Thymus (tissue), 14 donors: ENCODE measurements at places on chromosomes 5 and 9. TPM values are rescaled to one million over a fixed set of nuclear protein-coding genes. Genes with fewer than 3 reads are reported as not detected.

CFAP157 gene
- polyA plus RNA-seq, result 0.62 TPM

NTNG2 gene
- 1.7 TPM for polyA plus RNA-seq

TAF11L13 gene
- not detected for polyA plus RNA-seq

F12 gene
- 1.2 TPM for polyA plus RNA-seq

CDC23 gene
- 18.8 TPM for polyA plus RNA-seq

ASS1 gene
- polyA plus RNA-seq, result 30.4 TPM

NAIP gene
- polyA plus RNA-seq, result 22.3 TPM

FGF10 gene
- polyA plus RNA-seq, result 0.59 TPM

DNAJC18 gene
- 4.3 TPM for polyA plus RNA-seq
